Bronchial epithelial cell (primary cell): ENCODE measurements at places on chromosomes 2 and 18.
A peak's percentile ranks its signal among the peaks of the same experiment; 100 is the strongest.

GRCh38 chr2:110748489-110748867, 16.1 kb downstream of the ACOXL start:
- peak; percentile 12 for DNase-seq

DNA sequence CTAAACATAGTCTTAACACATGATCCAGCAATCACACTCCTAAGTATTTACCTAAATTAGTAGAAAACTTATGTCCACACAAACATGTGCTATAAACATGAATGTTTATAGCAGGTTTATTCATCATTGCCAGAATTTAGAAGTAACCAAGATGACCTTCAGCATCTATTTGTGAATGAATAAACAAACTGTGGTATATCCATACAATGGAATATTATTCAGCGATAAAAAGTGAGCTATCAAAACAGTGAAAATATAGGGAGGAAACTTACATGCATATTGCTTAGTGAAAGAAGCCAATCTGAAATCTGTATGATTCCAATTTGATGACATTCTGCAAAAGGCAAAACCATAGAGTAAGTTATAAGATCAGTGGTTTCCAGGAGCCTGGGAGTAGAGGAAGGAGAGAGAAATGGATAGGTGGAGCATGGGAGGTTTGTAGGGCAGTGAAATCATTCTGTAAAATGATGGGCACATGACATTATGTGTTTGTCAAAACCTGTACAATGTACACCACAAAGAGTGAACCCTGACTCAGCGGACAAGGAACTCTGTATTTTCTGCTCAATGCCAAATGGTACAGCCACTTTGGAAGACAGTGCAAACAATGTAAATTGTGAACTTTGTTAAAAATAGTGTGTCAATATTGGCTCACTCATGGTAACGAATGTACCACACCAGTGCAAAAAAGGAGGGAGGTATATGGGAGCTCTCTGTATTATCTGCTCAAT, 61.9 kb upstream of the IGFBP2 start:
- DNase-seq: peak; percentile 47

GRCh38 chr2:157477919-157478318, 34.0 kb upstream of the CYTIP start:
- no peak for DNase-seq

GRCh38 chr2:120735746-120736170, at the start of gene GLI2:
GLI2 (plus strand) TSS chr2:120735868; CDS start chr2:120797321, 61,453 bp downstream.
- peak; percentile 61 for DNase-seq

DNA sequence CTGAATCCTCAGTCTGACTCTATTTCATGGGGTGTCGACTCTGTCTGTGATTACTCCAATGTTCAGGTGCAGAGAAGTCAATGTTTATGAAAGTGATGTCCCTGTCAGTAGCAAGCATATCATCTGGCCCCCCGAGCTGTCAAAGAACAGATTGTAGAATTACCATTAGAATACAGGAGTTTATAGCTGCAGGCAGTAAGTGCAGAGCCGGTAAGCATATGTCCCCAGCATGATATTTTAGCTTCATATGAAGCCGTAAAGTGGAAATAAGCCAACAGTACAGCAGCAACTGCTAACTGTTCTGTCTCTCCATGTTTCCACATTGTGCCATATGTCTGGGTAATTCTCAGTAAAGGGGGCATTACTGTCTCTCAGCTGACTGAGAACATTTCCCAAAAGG, 541.8 kb downstream of the SOX11 start:
- no peak for DNase-seq

DNA sequence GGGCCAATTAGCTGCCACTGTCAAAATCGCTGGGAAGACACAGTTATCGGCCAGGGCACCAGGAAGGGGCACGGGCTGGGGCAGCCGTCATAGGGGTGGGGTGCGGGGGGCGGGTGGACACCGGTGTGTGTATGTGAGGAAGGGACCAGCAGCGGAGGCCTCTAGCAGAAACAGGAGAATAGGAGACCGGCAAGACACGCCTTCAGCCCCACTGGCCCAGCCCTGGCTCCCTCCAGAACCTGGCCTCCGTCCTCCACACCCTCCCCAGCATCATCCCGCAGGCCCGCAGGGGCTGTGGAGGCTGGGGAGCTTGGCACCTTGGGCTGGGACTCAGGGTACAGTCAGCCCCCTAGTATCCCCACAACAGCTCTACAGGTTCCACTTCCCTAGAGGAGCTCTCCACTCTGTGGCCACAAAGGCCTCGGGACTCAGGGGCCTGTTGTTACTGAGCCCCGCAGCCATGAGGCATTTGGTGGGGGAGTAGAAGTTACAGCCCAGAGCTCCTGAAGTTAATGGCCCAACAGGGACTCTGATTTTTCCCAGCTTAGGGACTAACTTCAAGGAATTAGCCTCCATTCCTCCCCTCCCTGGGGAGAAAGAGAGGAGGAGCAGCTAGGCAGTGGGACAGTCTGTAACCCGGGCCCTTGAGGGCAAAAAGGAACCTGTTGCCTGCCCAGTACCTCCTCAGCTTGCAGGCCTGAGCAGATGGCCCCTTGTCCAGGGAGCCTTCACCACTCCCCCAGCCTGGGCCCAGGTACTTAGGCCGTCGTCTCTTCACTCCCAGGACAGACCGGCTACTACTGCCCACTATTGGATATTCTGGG, 19.9 kb downstream of the SH2D6 start:
- no peak for DNase-seq

DNA sequence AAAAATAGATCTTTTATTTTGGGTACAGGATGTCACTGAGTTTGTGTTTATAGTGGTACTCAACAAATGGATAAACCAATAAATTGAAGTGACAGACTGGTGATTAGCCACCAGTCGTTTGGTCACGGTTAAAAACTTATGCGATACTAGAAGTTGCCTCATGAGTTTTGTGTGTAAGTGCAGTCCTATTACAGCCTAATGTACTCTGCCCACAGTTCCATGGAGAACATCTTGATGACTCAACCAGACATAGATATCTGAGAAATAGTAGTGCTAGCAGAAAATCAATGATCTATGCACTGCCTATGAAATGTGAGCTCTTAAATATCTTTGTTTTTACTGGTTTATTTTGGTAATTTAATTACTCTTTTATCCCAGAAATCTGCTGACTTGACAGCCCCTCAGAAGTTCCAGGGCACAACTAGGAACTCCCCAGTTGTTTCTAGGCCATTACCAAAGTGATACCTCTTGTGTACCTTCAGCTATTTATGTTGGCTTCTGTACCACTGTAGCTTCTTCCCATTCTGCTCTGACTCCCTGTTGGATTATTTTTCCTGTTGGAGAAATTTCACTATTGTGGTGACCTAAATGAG, 209.1 kb upstream of the KCNJ3 start:
- DNase-seq: no peak

GRCh38 chr2:60485055-60485454, 68.4 kb downstream of the BCL11A start:
- no peak for DNase-seq

DNA sequence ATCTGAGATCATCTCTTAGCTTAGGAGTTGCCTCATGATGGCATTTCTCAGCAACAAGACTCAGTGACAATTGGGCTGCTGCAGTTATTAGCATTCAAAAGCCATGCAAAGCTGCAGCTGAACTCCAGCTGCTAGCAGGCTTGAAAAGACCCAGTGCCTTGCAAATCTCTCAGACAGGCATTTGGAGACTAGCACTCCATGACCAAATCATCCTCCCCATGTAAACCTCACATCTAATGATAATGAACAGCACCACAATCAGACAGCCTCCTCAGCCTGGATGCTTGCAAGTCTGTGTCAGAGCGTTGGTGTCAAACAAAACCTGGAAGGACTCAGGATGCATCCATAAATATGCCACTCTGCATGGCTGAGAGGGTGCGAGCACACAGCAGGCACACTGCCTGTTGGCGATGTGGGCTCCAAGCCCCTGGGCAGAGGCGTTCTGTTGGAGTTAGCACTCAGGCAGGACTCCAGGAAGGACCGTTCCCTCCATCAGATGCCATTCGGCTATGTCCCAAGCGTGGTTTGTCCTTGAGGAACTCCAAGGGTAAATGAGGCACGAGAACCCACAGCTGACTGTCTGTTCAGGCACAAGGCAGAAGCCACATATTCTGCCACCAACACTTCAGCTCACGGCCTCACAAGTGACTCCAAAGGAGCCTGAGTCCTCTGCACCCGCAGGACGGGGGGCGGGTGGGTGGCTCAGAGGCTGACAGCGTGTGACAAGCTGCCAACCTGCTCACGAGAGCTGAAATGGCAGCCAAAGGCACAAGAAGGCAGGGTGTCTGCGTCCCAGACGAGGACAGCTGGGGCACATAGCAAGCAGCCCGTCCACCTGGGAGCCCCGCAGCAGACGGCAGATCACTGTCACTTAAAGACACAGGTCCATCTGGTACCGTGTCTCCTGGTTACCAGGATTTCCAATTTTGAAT, 183.8 kb downstream of the MYT1L start:
- DNase-seq: no peak

- DNase-seq: no peak
Measured at GRCh38 chr2:239540174-239540573, 139.4 kb upstream of the HDAC4 start.

DNA sequence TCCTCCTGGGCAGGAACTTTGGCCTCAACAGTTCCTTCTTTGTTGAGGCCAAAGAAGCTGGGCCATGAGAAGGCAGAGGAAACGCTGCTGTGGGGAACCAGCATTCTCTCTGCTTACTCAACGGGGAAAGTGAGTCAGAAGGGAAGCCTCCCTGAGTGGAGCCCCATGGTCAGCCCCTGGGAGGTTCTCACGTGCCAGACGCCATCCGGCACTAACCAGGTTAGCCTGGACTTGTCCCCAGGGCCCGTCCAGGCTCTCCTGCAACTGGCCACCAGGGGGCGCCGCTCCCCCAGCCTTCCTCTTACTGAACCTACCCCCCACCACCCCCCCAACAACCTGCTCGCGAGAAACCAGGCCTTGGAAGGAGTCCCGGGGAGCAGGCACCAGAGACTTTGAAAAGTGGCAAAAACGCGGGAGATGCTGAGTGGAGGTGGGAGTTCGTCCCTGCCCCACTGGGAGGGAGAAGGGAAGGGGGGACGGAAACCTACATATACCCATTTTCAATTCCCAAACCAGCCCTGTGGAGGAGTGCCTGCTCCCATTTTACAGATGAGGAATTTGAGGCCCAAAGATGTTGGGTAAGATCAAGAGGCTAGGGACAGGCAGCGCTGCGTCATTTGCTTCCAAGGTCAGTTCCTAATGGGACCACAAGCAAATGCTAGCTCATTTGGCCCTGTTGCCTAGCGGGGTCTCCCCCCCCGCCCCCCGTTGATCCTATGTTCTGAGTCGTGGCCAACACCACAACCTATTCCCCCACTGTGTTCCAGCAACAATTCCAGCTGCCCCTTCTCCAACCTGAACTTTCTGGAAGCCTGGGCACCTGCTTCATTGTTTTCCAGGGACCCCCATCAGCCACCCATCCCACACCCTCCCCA, 20.0 kb downstream of the TEX44 start:
- DNase-seq: peak; percentile 94

GRCh38 chr2:182726473-182726872, 10.4 kb downstream of the DNAJC10 start:
- DNase-seq: no peak

- no peak for DNase-seq
Measured at GRCh38 chr2:88097192-88097591, 29.6 kb downstream of the SMYD1 start.

DNA sequence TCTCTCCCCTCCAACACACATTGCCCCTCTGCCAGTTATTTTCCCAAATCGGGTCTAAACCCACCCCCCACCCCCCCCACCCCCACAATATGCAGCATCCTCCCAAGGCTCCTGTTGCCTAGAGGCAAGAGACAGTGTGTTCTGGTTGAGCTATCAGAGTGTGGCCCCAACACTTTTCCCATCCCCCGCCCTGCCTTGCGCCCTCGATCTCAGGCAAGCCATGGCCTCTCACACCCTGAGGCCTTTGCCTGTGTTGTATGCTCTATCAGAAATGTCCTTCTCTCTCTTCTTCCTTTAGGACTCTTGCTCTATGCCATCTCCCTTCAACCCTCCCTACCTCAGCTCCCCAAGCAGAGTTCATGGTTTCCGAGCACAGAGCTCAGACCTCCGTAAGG, 9.5 kb upstream of the GRHL1 start:
- no peak for DNase-seq

DNA sequence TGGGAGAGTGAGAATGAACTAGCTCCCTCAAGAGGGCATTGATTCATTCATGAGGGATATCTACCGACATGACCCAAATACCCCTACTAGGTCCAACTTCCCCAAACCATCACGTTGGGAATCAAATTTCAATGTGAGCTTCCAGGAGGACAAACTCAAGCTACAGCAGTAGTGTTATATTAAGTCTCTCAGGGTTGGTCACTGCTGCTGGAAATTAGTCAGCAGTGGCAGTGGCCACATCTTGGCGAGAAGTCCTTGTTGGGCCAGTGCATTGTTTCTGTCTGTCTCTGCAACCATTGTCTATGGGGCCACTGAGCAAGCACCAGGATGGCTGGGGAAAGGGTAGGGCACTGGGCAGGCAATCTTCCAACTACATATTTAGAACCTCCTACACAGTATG, 47.5 kb downstream of the THUMPD2 start:
- DNase-seq: no peak

DNA sequence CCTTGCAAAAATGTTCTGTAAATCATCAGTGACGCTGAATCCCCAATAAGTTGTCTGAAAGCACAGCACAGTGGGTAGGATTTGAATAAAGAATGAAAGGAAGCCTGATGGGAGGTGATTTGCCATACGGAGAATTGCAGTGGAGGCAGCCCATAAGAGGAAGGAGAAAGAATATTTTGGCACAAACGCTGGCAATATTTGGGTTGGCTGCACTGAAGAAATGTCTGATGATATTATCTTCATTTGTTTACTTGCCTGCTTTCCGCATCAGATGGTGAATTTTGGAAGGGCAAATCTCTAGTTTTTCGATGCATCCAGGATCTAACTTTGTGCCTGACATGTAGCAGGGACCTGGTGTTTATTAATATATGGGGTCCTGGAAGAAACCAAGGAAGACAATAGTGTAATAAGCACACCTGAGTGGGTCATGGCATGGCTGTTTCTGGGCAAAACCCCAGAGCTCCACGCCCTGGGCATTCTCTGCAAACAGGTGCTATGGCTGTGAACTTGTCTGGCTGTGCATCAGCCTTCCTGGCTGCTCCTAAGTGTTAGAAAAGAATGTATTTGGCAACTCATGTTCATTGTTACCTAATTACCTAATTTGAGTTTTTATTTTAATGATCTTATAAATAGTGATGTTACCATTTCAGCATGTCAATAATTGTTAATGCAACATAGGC, 5.9 kb downstream of the GALR1 start:
- DNase-seq: no peak

GRCh38 chr2:55051026-55051866, 995 bp upstream of the RTN4 start:
- DNase-seq: peak; percentile 100

GRCh38 chr2:205709319-205709718, 27.0 kb downstream of the NRP2 start:
- no peak for DNase-seq
